Stimulated activated CD8-positive, alpha-beta memory T cell treated with anti-CD3 and anti-CD28 coated beads, Interleukin-4, amount 100 ng/mL, for 4 hours (primary cell): ENCODE measurements at places on chromosomes 5 and 9.

DNA sequence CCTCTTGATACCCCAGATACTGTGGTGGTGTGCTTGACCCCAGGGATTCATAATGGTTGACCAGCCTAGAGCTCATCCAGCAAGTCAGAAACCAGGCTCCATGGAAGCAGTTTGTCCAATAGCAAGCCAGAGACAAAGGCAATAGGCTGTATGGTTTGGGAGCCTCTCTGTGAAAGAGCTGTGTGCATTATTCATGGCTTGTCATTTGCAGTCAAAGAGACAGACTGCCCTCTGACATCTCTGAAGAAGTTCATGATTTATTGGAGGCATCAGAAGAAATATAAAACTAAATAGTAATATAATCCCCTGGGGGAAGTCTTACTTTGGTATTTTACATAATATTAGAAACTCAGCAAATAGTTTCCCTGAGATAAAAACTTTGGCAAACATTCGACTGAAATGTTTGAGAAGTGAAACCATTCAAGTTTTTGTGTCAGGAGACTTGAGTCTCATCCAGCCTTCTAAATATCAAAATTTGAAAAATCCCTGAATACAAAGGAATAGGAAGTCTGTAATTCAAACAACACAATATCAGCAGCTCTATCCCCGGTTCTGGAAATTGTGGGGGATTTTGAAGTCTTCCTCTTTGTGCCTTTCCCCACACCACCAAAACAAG is 250.3 kb downstream of the ZSWIM6 start:
- DNase-seq: no peak

- DNase-seq: no peak
Measured at GRCh38 chr9:131578731-131579504, 33.6 kb downstream of the PRRT1B start.

GRCh38 chr5:107673039-107673367 is 2.3 kb upstream of the EFNA5 start:
- DNase-seq: no peak

DNA sequence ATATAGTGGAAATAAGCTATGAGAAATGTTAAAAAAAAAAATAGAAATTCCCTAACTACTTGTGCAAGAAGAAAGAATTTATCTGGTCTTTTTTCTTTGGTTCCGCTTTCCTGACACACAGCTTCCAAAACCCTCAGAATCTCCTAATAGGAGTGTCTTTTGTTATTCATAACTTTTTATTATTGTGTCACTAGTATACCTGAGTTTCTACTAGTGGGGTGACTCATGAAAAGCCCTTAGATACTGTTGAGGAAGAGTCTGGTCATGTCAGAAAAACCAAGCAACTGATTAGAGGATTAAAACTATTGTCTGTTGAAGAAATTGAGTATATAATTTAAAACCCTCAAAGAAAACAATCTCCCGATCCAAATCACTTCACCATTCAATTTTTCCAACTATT is 152.8 kb upstream of the IFNE start:
- no peak for DNase-seq

DNA sequence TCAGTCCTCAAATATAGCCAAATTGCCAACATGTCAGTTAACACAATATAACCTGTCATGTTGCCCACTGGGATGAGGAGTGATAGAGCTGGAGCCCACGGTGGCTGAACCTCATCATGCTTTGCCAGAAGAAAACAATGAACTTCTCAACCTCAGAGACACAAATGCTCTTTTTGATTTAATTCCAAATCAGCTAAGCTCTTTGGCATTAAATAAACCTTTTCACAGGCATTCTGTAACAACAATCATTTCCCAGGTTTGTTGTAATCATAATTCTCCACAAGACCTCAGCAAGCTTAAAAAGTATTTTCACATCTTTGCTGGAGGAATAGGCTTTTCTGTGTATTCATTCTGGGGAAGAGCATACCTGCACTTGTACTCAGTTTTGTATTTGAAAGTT is 830.9 kb downstream of the MAT2B start:
- no peak for DNase-seq

GRCh38 chr5:61666064-61666621 is 334.1 kb downstream of the ZSWIM6 start:
- DNase-seq: no peak

- no peak for DNase-seq
Measured at GRCh38 chr9:18189871-18190670, 283.9 kb upstream of the ADAMTSL1 start.
